ENCODE measurements at places on chromosomes 16 and 17.

DNA sequence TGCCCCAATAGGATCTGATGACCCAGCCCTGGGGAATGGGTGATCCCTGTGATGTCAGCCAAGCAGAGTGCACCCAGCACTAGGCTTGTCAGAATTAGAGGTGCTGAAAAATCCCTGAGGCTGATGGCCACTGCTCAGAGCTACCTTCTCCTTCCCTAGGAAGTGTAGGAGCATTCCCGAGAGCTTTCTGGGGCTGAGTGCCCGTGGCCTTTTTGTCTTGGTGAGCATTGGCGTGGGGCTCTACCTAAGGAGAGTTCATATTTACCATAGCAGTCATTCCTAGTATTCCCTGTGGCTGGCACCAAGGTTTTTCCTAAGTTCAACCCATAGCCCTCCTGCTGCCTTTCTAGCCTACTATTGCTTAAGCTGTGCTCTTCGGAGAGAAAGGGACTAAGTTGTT is 22.6 kb upstream of the ARHGAP23 start:
- no peak for DNase-seq

DNA sequence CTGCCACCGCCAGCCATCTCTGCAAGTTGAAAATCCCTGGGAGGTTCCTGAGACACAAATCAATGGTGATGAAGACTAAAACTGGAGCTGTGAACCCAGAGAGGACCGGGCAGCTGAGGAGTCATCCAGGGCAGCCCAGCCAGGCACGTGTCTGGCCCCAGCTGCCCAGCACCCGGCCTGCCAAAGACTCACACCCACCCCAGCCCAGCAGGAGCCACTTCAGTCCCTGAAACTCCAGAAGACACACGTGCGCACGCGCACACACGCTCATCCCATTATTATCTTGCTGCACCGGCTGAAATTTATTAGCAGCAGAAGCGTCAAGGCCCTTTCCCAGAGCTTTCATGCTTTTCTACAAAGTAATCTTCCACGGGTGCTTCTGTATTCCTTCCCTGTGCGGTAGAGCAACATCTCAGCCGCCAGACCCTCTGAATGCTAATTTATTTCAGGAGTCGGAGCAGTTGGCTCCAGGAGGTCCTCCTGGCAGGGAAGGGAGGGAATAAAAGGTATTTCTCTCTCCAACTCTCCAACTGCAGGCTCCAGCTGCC is 59.8 kb upstream of the RBFOX3 start:
- DNase-seq = no peak

- DNase-seq = no peak
Measured at GRCh38 chr17:12320286-12320685, 299.6 kb downstream of the MAP2K4 start.

DNA sequence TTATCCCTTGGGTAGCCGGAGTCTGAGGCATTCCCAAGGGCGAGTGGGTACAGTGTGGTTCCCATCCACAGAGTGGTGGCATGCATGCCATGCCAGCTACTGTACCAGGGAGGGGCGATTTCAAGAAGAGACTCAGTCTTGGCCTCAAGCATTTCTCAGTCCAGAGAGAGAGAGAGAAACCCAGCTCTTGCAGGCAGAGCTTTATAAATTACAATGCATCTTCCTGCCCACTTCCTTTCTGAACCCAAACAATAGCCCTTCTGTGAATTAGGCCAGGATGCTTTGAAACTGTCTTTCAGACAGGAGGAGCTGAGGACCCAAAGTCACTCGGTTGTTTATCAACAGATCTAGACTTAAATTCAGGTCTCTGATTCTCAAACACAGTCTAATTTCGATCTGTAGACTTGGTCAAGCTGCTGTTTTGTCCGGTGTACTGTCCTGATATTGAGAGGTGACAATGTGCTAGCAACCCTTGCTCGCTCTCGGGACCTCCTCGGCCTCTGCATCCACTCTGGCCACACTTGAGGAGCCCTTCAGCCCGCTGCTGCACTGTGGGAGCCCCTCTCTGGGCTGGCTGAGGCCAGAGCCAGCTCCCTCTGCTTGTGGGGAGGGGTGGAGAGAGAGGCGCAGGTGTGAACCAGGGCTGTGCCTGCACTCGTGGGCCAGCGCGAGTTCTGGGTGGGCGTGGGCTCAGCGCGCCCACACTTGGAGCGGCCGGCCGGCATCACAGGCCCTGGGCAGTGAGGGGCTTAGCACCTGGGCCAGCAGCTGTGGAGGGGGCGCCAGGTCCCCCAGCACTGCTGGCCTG is 408.0 kb downstream of the UTP18 start:
- no peak for DNase-seq

- DNase-seq = no peak
Measured at GRCh38 chr16:21613781-21614180, 14.4 kb downstream of the METTL9 start.

DNA sequence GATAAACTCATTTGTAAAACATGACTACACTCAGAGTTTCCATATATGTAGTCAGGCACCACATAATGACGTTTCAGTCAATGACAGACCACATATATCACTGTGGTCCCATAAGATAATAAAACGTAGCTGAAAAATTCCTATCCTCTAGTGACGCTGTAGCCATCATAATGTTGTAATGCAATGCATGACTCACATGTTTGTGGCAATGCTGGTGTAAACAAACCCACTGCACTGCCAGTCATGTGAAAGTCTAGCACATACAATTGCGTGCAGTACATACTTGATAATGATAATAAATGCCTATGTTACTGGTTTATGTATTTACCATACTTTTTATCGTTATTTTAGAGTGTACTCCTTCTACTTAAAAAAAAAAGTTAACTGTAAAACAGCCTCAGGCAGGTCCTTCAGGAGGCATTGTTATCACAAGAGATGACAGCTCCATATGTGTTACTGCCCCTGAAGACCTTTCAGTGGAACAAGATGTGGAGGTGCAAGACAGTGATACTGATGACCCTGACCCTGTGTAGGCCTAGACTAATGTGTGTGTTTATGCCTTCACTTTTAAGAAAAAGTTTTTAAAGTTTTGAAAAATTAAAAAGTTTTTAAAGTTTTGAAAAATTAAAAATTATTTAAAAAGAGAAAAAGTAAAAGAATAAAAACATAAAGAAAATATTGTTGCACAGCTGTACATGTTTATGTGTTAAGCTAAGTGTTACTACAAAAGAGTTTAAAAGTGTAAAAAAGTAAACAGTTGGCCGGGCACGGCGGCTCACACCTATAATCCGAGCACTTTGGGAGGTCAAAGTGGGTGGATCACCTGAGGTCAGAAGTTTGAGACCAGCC is 9.0 kb downstream of the STAT5B start:
- peak; percentile 70 for DNase-seq

Measured in activated CD4-positive, alpha-beta T cell treated with anti-CD3 and anti-CD28 coated beads for 36 hours (primary cell).